ENCODE measurements at places on chromosomes 16 and 17.
A peak's percentile ranks its signal among the peaks of the same experiment; 100 is the strongest.

DNA sequence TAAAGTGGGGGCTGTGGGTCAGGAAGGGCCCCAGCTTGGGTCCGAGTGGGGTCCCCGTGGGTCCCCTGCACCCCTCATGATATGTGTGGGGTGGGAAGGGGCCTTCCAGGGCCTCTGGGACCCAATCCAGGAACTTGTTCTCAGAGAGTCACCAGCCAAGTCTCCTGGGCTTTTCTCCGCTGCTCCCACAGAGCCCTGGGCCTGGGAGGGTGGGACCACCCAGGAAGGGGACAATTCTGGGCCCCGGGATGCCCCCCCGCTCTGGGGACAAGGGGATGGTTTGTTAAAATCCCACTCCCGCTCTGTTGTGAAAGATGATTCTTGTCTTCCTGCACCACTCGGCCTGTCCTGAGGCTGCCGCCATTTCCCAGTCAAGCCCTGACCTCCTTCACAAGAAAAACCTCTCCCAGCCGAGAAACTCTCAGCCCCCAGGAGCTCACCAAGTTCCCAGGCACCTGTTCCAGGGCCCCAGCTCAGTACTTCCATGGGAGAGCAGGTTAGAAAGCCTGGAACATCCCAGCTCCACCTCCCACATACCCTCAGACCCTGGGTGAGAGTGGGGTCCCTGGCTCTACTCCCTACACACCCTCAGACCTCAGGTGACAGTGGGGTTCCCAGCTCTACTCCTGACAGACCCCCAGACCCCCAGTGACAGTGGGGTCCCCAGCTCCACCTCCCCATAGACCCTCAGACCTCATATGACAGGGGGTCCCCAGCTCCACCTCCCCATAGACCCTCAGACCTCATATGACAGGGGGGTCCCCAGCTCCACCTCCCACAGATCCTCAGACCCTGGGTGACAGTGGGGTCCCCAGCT lies 75.1 kb downstream of the METRNL start:
- DNase-seq: no peak

GRCh38 chr17:46763416-46763815 lies 55.1 kb downstream of the WNT3 start:
- no peak for DNase-seq

DNA sequence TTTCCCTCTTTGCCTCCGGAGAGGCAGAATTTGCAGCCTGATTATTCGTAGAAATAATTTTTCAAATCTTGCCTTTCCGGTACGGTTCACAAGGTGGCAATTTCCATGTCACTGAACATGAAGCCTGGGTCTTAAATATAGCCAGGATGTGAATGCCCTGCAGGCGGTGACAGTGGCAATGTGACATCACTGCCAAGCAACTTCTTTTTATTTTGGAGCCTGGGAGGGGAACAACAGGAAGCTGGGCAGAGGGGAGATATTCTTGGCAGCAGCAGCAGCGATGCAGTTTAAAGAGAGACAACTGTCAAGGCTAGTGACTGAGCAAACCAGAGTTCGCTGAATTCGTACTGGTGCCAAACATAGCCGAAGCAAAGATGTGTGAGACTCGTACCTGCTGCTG lies 171.1 kb downstream of the SNX29 start:
- no peak for DNase-seq

DNA sequence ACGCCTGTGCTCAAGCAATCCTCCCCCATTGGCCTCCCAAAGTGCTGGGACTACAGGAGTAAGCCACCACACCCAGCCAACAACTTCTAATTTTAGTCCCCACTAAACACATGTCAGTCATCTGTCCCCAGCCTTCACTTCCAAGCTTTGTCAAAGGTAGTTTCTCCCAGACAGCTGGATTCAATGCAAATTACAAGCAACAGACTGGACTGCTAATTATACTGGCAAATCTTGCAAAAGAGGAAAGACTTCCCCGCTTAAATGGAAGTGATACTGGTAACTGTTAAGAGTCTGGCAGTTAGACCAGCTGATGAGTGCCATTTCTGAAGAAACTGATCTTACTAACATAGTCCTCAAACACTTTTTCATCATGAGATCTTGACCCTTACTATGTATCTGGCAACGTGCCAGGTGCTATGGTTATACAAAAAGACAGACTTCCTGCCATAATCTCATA lies 8.2 kb upstream of the GGA2 start:
- peak; percentile 76 for DNase-seq
